ENCODE measurements at places on chromosomes 5 and 9. TPM values are rescaled to one million over a fixed set of nuclear protein-coding genes. Genes with fewer than 3 reads are reported as not detected.

ADRA1B gene
- not detected for total RNA-seq

CA9 gene
- not detected for total RNA-seq

DNA sequence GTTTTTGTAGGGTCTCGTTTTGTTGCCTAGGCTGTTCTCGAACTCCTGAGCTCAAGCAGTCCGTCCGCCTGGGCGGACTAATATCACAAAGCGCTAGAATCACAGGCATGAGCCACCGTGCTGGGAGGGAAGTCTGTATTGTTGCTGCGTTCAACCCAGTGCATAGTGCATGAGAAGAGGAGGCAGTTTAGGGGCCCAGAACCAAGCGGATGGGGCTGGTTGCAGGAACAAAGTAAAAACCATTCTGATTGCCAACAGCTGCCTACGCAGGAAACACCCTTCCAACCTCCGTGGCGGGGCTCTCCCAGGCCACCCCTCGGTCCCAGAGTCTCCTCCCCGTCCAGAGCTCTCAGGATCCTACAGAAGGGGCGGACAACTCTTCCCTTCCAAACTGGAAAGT, 87.1 kb downstream of the ANXA2R start:
- no peak for DNase-seq

DNA sequence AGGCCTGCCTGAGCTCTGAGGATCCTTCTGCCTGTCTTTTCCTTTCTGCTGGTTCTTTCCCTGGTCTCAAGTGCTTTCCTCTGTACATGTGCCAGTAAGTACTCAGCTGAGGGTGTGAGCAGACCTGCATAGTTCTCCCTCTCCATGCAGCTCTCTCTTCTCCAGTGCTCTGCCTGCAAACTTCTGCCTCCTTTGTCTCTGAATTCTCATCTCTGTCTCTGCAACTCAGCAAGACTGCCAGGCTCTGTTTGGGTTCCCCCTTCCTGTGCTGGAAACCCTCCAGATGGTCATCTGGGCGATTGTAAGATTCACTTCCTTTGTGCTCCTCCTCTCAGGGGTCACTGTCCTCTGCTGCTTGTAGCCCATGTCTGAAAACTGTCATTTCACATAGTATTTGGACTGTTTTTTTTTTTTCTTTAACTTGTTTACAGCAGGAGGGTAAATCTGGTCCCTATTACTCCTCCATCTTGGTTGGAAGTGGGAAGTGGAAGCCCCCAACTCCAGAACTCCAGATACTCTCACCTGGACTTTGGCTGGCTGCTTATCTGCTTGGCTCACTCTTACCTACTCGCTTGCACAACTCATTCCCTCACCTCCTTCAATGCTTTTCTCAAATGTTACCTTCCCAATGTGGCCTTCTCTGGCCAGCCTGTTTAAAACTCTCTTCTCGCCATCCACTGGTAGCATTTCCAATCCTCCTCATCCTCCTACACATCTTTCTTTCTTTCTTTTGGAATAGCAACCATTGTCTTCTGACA, 175.3 kb upstream of the TBC1D2 start:
- no peak for DNase-seq

Data from CD8-positive, alpha-beta T cell (primary cell).